ENCODE measurements at places on chromosomes 13 and 19. TPM values are rescaled to one million over a fixed set of nuclear protein-coding genes. Genes with fewer than 3 reads are reported as not detected.

GRCh38 chr19:33448159-33448516 is 73.5 kb downstream of the PEPD start:
- DNase-seq: no peak

DNA sequence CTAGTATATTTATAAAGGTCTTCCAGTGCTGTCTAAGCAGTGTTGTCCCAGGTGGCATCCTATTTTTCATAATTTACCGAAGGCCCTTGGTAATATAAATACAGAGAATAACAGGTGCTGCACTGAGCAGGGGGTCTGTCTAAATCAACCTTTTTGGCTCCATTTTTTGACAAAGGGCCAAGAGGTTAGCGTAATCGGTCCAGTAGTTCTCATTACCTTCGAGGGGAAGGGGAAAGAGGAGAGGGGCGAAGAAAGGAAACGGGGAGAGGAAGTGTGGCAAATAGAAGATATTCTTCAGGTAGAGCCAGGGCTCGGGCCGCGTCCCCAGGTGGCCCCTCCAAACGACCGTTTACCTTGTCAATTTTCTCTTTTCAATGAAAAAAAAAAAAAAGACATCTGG is 749 bp upstream of the PAN3 start:
- no peak for DNase-seq

GRCh38 chr13:44125943-44126469 is 246.3 kb downstream of the LACC1 start:
- no peak for DNase-seq

- no peak for DNase-seq
These were observed 1234.7 kb downstream of the SLITRK1 start for GRCh38 chr13:82647540-82647939.

GRCh38 chr13:88360761-88361160 is 689.6 kb downstream of the SLITRK5 start:
- DNase-seq: no peak

Gene FFAR1
- not detected for polyA plus RNA-seq

Gene SPRED3
- not detected for polyA plus RNA-seq
